ENCODE measurements at places on chromosomes 3 and 15. TPM values are rescaled to one million over a fixed set of nuclear protein-coding genes. Genes with fewer than 3 reads are reported as not detected.
A peak's percentile ranks its signal among the peaks of the same experiment; 100 is the strongest.

The GPR156 gene
- total RNA-seq: 0.45 TPM

The SERPINI2 gene
- total RNA-seq: not detected

The CYP1A2 gene
- not detected for total RNA-seq

The GOLGA8M gene
- total RNA-seq: not detected

The PATL2 gene
- 3.8 TPM for total RNA-seq

The CORO2B gene
- total RNA-seq: 0.14 TPM

The LMAN1L gene
- 1.1 TPM for total RNA-seq

DNA sequence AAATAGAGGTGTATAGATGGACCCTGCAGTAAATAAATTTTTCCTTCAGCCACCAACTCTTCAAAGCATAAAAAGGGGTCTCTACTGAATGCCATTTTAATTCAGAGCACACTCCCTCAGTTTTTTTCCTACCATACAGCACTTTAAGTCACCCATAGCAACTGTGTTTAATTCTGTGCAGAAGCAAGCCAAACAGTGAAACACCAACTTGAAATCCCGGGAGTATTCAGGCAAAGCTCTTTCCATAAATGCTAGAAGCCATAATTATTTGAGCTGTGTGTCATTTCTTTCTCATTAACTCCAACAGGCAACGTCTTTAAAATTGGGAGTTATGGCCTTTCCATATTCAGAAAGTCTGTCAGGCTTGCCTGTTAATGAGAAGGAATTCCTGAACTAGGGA, 562.1 kb downstream of the GRM7 start:
- H3K27ac ChIP-seq: no peak overlapping the region
- H3K4me1 ChIP-seq: no peaks in the 10 kb centered on the region
- H3K36me3 ChIP-seq: no peaks in the 10 kb centered on the region
- DNase-seq: no peak
- no peaks in the 10 kb centered on the region for H3K27me3 ChIP-seq
- H3K4me3 ChIP-seq: no peak overlapping the region

- no peaks in the 10 kb centered on the region for H3K4me1 ChIP-seq
- no peaks in the 10 kb centered on the region for H3K27me3 ChIP-seq
- H3K36me3 ChIP-seq: no peaks in the 10 kb centered on the region
- no peak for DNase-seq
- H3K4me3 ChIP-seq: no peak overlapping the region
These were observed 380.0 kb upstream of the GOLIM4 start for GRCh38 chr3:168475704-168476103.

DNA sequence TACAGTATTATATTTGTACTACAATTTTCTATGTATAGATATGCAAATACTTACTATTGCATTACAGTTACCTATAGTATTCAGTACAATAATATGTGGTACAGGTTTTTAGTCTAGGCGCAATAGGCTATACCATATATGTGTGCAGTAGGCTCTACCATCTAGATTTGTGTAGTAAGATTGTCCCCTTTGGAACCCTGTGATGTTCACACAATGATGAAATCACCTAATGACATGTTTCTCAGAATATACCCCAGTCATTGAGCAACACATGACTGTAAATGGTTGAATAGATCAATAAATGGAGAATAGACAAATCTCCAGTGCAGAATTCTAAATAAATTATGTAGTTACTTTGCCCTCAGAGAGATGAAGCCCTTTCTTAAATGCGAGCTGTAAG, 17.6 kb upstream of the TMC3 start:
- no peak for DNase-seq
- H3K27me3 ChIP-seq: peaks cover 22% of the 10 kb centered on the region
- H3K4me3 ChIP-seq: no peak overlapping the region
- no peak overlapping the region for H3K27ac ChIP-seq
- no peaks in the 10 kb centered on the region for H3K36me3 ChIP-seq

- no peak for DNase-seq
- peaks cover 27% of the 10 kb centered on the region for H3K4me1 ChIP-seq
- H3K27me3 ChIP-seq: no peaks in the 10 kb centered on the region
These were observed 166.7 kb upstream of the THBS1 start for GRCh38 chr15:39414201-39414600.

DNA sequence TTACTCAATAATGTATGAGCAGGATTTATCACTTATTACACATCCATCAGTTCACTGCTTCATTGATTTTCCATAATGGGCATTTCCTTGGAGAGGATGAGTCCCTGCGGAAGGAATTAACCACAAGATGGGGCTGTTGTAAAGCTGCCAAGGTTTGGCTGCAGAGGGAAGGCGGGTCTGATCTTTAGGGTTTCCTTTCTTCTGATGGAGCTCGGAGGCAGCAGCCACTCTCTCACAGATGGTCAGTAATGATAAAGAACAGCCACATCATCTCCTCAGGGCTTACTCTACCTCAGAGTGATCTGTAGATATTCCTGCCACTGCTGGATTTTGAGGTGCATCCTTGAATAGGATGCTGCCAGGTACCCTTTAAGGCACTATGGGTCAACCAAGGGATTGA, 115.2 kb downstream of the USP13 start:
- H3K27me3 ChIP-seq: no peaks in the 10 kb centered on the region
- no peaks in the 10 kb centered on the region for H3K4me1 ChIP-seq
- H3K36me3 ChIP-seq: peaks cover 4% of the 10 kb centered on the region

DNA sequence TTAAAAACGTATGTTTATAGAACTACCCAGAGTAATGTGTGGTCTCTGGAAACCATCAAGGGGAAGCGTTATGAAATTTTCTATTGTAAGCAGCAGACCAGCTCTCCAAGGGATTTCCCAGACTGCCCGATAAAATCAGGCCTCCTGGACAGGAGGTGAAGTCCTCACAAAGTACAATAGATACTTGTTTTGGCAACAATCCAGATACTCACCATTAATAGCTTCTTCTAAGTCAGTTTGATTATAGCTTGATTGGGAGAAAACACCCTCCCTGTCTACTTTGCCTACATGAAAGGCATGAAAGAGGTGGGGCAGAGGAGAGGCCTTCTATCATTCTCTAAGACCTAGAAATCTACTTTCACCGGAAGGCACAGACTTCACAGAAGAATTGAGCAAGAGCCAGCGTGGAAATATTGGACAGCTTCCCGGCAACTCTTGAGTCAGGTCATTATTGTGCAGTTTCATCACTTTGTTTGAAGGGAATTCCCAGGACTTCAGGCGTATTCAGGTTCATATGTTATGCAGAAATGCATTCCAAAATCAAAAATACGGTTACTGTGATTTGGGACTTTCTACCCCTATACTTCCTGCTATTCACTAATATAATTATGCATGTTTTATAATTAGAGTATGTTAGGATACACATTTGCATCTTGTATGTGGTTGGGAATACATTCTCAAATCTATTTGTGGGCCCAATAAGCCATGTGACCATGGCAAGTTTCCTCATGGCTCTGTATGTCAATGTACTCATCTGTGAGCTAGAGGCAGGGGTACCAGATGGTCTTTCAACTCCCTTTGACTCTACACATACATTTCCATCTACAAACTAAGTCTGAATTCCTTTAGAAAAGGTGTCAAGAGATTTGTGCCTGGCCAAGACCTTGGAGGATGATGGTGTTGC, 103.5 kb downstream of the CD47 start:
- H3K36me3 ChIP-seq: peaks cover 15% of the 10 kb centered on the region
- peak overlapping the region; percentile 60 for H3K27ac ChIP-seq
- DNase-seq: peak; percentile 71
- no peak overlapping the region for H3K4me3 ChIP-seq
- H3K27me3 ChIP-seq: no peaks in the 10 kb centered on the region

- no peaks in the 10 kb centered on the region for H3K36me3 ChIP-seq
- H3K27ac ChIP-seq: no peak overlapping the region
- no peak for DNase-seq
- H3K27me3 ChIP-seq: no peaks in the 10 kb centered on the region
- H3K4me3 ChIP-seq: no peak overlapping the region
These were observed 369.5 kb downstream of the FEZF2 start for GRCh38 chr3:62003835-62004234.

DNA sequence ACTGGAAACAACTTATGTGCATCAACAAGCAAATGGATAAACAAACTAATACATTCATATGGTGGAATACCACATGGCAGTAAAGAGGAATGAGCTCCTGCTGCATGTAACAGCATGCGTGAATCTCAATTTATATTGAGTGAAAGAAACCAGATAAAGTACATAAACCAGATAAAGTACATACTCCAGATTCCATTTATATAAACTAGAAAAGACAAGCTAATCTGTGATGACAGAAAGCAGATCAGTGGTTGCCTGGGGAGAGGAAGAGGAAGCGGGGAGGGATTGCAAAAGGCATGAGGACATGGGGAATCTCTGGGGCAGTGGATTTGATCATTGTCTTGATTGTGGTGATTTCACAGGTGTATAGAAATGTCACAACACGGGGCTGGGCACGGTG, 34.2 kb downstream of the LIMD1 start:
- H3K4me1 ChIP-seq: peaks cover 9% of the 10 kb centered on the region
- no peak for DNase-seq
- no peaks in the 10 kb centered on the region for H3K36me3 ChIP-seq
- H3K4me3 ChIP-seq: no peak overlapping the region

GRCh38 chr3:114408736-114409670, 115.2 kb downstream of the TIGIT start:
- H3K4me3 ChIP-seq: no peak overlapping the region
- no peaks in the 10 kb centered on the region for H3K27me3 ChIP-seq
- H3K36me3 ChIP-seq: no peaks in the 10 kb centered on the region

DNA sequence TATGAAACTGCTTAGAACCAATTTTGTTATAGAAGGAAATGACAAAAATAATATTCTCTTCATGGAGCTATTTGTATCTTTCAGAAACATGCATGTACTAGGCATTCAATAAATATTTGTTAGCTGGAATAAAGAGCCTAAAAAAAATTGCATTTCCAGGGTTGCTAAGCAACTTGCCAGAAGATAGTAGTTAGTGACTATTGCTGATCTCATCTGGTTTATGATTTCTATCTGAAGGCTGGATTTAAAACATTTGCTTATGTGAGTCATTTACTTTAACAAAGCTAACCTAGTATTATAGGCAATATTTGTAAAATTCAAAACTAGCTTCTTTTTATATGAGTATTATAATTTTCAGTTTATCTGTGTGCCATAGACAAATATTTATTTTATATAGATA, 78.3 kb downstream of the NAALADL2 start:
- no peak overlapping the region for H3K27ac ChIP-seq
- H3K4me3 ChIP-seq: no peak overlapping the region
- DNase-seq: no peak
- H3K36me3 ChIP-seq: no peaks in the 10 kb centered on the region
- H3K27me3 ChIP-seq: no peaks in the 10 kb centered on the region

DNA sequence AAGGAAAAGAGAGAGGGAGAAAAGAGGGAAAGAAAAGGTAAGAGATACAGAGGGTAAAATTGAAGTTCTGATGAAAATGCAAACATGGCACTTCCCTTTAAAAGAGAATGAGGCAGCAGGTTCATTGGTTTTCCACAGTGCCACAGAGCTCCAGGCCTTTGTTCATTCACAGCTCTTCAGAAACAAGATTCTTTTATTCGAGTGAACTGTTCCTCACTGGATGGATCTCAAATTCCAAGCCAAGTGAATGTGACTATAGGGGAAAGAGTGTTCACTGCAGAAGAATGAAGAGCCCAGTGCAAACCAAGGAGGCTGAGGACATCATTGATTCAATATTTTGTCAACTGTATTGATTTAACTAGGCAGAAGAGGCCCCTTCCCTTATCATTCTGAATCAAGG, 280.3 kb upstream of the PROK2 start:
- no peak overlapping the region for H3K4me3 ChIP-seq
- peaks cover 78% of the 10 kb centered on the region for H3K27me3 ChIP-seq
- no peak overlapping the region for H3K27ac ChIP-seq
- H3K4me1 ChIP-seq: no peaks in the 10 kb centered on the region
- no peaks in the 10 kb centered on the region for H3K36me3 ChIP-seq

GRCh38 chr3:152377184-152377570, 108.4 kb downstream of the MBNL1 start:
- no peak for DNase-seq
- no peak overlapping the region for H3K4me3 ChIP-seq
- no peaks in the 10 kb centered on the region for H3K27me3 ChIP-seq
- peaks cover 38% of the 10 kb centered on the region for H3K4me1 ChIP-seq
- H3K27ac ChIP-seq: no peak overlapping the region

- H3K36me3 ChIP-seq: no peaks in the 10 kb centered on the region
- no peak for DNase-seq
These were observed 93.0 kb upstream of the IGSF10 start for GRCh38 chr3:151553888-151554287.

GRCh38 chr15:96406701-96407100, 76.2 kb downstream of the NR2F2 start:
- no peak overlapping the region for H3K27ac ChIP-seq
- peaks cover 9% of the 10 kb centered on the region for H3K4me1 ChIP-seq
- no peak overlapping the region for H3K4me3 ChIP-seq
- peaks cover 24% of the 10 kb centered on the region for H3K27me3 ChIP-seq

GRCh38 chr3:108251265-108251664, 29.0 kb upstream of the IFT57 start:
- H3K4me1 ChIP-seq: no peaks in the 10 kb centered on the region
- no peaks in the 10 kb centered on the region for H3K27me3 ChIP-seq
- DNase-seq: no peak

GRCh38 chr3:142115867-142116668, 33.3 kb downstream of the TFDP2 start:
- peaks cover 17% of the 10 kb centered on the region for H3K4me1 ChIP-seq
- H3K4me3 ChIP-seq: no peak overlapping the region
- no peak for DNase-seq
- H3K36me3 ChIP-seq: no peaks in the 10 kb centered on the region
- H3K27ac ChIP-seq: no peak overlapping the region
